ENCODE measurements at places on chromosomes 2 and 18.

GRCh38 chr18:2303517-2304238 is 267.6 kb downstream of the METTL4 start:
- DNase-seq: no peak

DNA sequence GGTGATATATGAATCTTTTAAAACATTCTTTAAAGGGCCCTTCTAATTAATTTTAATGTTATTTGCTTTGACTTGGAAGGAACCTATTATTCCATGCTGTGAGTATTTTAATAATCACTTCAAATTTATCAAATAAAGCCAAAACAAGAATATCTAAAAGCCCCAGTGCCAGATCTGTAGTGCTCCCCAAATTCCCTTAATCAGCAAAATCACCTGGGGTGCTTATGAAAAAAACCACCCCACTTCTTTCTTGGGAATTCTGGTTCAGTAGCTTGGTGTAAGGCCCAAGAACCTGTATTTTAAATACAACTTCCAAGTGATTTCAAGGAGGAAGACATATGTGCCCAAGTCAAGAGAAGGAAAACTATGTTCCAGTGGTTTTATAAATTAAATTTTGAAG is 202.4 kb upstream of the OSR1 start:
- no peak for DNase-seq

DNA sequence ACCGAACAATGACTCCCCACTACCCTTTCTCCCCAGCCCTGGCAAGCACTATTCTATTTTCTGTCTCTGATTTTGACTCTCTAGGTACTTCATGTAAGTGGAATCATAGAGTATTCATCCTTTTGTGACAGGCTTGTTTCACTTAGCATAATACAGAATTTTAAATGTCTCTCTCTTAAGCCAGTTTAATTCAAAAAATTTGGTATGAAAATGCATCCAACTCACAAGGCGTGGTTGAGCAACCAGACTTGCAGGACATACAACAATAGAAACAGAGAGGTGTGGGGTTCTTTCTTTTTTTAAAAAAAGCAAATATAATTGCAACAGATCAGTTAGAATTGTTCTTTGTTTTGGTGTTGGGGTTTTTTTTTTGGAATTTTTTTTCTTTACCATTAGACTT is 47.6 kb upstream of the TMEM87B start:
- DNase-seq: no peak

- DNase-seq: no peak
Observed at GRCh38 chr2:12417786-12418185, 298.9 kb upstream of the TRIB2 start.

DNA sequence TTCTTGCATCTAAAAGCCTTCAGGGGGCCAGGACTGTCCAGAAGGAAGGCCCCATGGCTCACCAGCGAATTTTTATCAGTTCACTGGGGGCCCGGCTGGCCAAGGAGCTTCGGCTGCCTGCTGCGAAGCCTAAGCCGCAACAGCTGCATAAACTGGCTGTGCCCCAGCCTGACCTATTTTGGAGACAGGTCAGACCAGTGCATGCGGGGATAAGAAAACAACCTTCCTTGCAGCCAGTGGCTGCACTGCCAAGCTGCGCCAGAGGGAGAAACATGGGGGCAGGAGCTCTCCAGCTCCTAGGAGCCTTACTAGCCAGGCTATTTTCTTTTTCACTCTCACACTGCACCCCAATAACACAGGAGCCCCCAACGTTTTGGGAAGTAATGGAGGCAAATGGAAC is 15.2 kb downstream of the PAX3 start:
- DNase-seq: no peak

GRCh38 chr18:2104620-2105462 is 466.5 kb downstream of the METTL4 start:
- peak; percentile 34 for DNase-seq

DNA sequence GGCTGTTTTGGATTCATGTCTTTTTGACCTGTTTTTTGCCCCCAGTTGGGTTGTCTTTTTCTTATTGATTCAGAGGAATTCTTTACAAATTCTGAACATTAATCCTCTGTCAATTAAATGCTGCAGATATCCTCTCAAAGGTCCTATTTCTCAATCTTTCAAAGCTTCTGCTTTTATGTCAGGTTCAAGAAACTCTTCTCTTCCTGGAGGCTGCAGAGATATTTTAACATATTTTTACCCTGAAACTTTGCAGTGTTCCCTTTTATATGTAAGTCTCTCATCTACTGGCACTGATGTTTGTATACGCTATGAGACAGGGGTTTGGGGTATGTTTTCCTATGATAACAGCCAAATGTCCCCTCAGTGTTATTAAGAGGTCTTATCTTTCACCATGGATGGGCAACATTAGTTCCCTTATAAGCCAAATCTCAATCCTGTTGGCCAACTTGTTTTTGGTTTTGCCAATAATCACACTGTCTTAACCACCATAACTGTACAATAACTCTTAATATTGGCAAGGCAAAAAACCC is 159.3 kb downstream of the HDAC4 start:
- no peak for DNase-seq

- DNase-seq: no peak
Observed at GRCh38 chr2:190188289-190188688, 125.8 kb upstream of the MSTN start.

- no peak for DNase-seq
Observed at GRCh38 chr2:238113611-238114010, 13.5 kb downstream of the ESPNL start.

DNA sequence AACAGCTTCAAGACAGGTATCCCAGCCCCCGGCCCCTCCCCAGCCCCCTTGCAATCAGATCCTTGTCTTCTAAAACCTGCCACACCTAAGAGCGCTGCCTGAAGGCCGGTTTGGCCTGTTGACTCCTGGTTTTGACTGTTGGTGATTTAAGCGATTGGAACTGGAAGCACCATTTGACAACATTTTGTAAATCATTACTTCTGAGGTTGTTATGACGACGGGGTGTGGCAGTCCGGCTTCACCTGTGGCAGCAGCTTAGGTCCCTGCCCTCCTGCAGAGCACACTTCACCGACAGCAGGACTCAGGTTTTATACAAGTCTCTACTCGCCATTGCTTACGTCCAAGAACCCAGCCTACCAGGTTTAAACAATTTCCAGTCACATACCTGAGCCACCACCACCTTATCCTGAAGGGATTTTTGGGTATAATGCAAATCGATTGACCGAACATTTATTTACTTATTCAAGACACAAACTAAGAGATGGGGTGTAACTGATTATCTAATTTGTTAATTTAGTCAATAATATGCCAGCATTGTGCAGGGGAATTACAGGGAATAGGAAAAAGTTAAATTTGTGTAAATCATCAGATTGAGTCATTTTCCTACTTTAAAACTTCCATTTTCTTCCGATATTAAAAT is 707 bp upstream of the DGUOK start:
- DNase-seq: no peak

- no peak for DNase-seq
Observed at GRCh38 chr2:74436848-74437695, 4.7 kb downstream of the RTKN start.

- no peak for DNase-seq
Observed at GRCh38 chr18:49431165-49431962, 29.1 kb downstream of the DYM start.

DNA sequence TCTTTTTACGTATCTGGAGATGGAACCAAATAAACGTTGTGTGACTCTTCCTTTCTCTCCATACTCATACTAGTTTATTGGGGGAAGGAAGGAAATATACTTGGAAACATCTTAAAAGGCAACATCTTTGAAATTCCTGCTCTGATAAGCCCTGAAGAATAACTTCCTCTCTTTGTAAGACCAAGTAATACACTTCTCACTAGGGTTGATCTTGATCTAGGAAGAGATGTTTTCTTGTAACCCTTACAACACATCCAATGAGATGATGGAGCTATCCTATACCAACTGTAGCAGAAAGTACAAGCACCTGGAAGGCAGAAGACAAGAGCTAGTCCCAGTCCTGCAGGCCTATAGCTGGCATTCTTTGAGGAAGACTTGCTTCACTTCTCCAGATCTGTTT is 2.0 kb downstream of the ANKRD44 start:
- DNase-seq: no peak

- DNase-seq: no peak
Observed at GRCh38 chr2:64786343-64787018, 132.8 kb upstream of the SERTAD2 start.

- DNase-seq: no peak
Observed at GRCh38 chr2:241316825-241317224, 1.1 kb downstream of the SEPTIN2 start.

GRCh38 chr2:3277748-3278520 is 99.7 kb downstream of the EIPR1 start:
- no peak for DNase-seq

- DNase-seq: no peak
Observed at GRCh38 chr2:119518401-119519056, 5.8 kb downstream of the SCTR start.

- no peak for DNase-seq
Observed at GRCh38 chr2:173983391-173983871, 18.3 kb upstream of the SP3 start.

- no peak for DNase-seq
Observed at GRCh38 chr2:62334440-62335058, 138.6 kb downstream of the B3GNT2 start.

- no peak for DNase-seq
Observed at GRCh38 chr2:85189606-85190270, 56.5 kb downstream of the TCF7L1 start.

GRCh38 chr2:76008001-76008702 is 297.4 kb upstream of the GCFC2 start:
- no peak for DNase-seq

DNA sequence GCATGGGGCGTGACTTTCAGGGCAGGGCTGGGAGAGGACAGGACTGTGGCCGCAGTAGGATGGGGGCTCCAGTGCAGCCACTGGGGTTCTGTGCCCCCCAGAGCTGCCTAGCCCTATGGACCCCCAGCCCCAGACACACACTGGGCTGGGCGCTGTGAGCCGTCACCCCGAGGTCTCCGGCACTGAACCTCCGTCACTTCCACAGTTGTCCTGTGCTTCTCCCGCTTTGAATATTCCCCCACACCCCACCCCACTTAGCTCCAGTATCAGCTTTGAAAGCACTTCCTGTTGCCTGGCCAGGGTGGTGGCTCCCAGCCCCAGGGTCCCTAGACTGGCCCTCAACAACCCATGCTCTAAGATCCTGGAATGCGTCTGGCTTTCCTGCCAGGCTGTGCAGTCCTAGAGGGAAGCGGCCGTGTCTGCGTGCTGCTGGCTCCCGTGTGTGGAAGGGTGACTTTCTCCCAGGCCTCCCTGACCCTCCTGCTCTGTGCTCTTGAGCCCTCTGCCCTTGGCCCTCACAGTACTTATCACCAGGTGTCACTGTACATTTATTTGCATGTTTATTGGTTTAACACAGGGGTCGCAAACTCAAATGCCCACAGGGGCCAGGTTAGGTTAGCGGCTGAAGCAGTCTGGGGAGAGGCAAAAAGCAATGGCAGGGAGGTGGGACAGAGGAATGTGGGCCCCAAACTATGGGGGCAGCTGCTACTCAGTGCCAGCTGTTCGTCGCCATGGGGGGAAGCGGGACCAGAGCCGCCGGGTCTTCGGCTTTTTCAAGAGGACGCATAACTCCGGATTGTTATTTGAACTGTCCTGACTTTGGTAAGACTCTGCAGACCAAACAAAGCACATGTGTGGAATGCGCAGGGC is 9.9 kb downstream of the OBSL1 start:
- DNase-seq: no peak

DNA sequence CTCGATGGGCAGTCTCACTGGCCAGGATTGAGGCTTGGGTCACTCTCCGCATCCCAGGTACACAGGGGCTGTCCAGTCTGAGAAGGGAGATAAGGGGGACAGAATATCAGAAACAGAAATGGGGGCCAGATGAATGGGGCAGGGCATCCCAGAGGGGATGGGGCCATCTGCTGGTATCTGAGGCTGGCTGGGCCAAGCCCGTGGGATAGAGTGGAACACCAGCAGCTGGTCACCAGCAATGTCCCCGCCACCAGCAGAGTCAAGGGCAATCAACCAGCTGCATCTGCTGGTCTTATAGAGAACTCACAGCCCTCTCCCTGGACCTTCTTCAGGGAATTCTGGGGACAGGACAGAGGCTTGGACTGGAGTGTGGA is 128.8 kb upstream of the HAAO start:
- DNase-seq: no peak

GRCh38 chr2:124547700-124548099 is 522.6 kb downstream of the CNTNAP5 start:
- no peak for DNase-seq

GRCh38 chr2:3914241-3914640 is 210.9 kb downstream of the DCDC2C start:
- no peak for DNase-seq

DNA sequence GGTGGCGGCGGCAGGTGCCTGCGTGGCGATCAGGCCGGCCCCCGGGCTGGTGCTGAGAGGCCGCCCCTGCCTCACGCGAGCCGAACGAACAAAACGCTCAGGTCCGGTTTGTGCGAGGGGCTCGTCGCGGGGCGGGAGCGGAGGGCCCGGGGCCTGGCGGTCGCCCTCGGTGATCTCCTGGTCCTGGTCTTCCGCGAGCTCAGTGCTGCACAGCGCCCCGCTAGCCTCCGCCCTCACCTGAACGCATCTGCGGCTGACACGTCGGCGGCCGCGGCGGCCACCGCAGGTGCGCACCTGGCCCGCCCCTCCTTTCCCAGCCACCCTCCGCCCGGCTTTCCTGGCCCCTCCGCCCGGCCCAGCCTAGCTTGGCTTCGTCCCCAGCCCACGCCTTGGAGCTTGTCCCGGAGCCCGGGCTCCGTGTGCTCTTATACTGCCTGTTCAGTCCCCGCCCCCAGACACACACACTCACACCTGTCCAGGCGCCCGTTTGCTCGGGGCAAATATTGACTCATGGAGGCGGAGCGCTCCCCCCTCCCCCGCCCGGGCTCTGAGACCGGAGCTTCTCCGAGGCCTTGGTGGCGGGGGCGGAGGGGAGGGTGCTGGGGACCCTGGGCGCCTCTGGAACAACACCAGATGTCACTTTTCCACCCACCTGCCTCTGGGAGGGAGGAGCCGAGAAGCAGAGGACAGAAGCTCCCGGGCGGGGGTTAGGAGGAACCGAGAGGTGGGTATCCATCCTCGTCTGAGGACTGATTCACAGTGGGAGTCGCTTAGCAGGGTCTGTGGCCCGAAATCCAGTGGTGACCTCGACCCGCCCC is 8.6 kb upstream of the CRYBA2 start:
- no peak for DNase-seq

- no peak for DNase-seq
Observed at GRCh38 chr2:216004697-216005283, 8.6 kb downstream of the MREG start.

DNA sequence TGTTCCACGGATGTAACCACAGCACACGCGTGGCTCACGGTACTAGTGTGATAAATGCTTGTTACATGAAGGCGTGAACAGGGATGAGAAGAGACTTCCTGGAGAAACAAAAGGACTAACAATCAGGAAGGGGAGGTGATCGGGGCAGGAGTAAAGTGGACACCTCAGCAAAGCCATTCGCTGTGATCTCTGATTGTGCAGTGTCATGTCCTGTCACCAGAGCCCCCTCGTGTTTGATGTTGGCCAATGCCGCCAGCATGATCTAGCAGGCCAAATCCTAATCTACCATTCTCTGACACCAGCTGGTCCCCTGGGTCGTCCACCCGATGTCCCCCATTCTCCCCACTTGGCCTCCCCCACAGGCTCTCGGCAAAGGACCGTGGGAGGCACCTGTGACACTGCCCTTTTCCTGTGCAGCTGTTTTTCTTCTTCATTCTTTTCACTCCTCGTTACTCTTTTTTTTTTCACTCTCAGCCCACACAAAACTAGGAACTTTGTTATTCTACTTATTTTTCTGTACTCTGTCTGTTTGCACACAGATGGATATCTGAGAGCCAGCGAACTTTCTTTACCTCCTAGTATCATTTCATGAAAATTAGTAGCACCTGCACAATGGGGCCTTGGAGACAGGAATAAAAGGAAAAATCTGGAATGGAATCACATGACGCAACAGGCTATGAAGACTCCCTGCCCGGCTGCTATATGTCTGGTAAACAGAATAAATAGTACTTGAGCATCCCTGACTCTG is 146.8 kb downstream of the TGIF1 start:
- no peak for DNase-seq
